ENCODE measurements at places on chromosomes 2 and 18.

DNA sequence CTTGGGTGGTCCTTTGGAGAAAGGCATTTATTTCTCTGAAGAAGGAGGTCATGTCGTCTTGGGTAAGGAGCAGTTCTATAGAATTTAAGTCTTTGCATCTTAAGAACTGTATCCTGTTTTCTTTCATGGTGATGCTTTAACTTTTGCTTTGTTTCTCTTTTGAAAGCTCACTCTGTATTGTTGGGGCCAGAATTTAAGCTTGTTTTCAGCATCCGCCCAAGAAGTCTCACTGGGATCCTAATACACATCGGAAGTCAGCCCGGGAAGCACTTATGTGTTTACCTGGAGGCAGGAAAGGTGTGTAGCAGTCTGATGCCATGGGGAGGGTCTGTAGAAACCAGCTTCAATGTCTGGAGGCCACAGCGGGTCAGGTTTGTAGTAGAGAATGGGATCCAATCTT lies 64.7 kb upstream of the TTC39C start:
- no peak for DNase-seq

GRCh38 chr2:212197776-212198175 lies 340.8 kb downstream of the ERBB4 start:
- no peak for DNase-seq

DNA sequence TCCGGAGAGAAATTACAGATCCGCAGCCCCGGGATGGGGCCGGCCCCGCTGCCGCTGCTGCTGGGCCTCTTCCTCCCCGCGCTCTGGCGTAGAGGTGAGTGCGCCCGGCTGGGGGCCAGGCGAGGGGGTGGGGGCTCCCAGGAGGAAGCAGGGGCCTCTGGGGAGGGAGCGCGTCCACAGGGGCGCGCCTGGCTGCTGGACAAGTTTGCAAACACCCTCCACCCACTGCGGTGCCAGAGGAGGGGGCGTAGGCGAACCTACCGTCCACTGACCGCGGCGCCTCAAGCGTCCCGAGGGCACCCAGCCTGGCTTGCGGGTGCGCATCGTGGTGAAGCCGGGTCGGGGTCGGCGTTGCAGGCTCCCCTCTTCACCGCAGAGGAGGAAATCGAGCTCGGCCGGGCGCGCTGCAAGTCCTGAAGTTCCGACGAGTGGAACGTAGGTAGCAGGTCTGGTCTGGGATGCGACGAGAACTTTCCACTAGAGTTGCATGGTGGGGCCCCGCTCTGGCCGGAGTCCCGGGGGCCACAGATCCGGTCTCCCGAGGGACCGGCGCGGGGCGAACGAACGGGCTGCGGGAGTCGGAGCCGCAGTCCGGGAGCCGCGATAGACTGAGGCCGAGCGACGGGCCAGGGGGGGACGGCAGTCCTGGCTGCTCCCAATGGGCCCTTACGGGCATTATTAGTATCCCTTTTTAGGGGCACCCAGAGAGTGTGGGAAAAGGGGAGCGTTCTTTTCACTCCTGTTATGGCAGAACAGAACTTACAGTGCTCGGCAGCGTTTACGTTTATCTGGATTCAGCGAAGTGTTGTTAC lies 502 bp downstream of the MERTK start:
- DNase-seq: no peak

- DNase-seq: no peak
Measured at GRCh38 chr18:60358516-60358915, 14.1 kb downstream of the MC4R start.

GRCh38 chr2:38598200-38598990 lies 4.3 kb downstream of the HNRNPLL start:
- no peak for DNase-seq

- no peak for DNase-seq
Measured at GRCh38 chr2:149422337-149422990, 92.1 kb downstream of the LYPD6 start.

DNA sequence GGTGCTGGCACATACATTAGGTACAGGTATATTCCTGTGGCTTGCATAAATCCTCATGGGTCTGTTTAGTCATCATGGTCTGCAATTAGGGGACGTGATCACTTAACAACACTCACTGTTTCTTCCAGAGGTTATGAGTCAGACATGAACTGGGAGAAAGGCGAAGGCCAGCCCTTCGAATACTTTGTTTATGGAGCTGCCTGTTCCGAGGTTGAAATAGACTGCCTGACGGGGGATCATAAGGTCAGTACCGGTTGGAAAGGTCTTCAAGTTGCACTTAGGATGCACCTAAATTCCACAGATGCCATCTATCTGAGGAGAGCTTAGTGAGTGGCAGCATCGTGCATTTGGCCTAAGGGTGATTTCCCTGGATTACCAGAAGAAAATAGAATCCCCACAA lies 76.9 kb downstream of the AOX1 start:
- DNase-seq: no peak

DNA sequence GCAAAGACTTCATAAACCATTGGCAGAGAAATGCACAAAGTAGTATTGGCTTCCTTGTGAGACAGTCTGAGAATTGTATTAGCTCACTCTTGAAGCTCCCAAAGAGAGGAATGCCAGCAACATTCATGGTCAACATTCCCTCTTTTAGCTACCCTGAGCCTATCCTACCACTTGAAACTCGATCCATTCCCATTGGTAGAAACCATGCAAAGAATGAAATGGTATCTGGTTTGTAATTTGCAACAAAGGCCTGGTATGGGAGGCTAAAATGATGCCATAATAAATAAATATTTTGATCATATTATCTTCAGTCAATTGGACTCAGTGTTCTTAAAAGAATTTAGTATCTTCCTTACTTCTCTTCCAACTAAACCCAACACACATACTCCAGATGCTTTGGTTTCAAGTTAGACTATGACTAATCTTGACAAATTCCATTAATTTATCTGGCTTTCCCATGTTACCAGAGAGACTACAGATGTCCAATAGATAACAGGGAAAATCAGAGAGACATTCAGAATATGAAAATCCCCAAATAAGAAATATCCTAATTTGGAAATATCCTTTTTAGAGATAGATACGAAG lies 102.9 kb downstream of the DHRS9 start:
- no peak for DNase-seq

DNA sequence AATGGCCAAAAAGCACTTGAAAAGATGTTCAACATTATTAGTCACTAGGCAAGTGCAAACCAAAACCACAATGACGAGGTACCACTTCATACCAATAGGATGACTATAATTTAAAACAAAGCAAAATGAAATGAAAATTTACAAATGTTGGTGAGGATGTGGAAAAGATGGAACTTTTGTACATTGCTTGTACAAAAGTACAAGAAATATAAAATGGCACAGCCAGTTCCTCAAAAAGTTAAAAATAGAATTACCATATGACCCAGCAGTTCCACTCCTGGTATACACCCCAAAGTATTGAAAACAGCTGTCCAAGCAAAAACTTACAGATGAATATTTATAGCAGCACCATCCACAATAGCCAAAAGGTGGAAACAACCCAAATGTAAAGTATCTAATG lies 107.8 kb upstream of the XPO1 start:
- no peak for DNase-seq

- no peak for DNase-seq
Measured at GRCh38 chr2:54925022-54925421, 125.2 kb downstream of the RTN4 start.

GRCh38 chr2:143157418-143157817 lies 28.2 kb downstream of the ARHGAP15 start:
- DNase-seq: no peak

GRCh38 chr18:8001711-8002301 lies 434.7 kb downstream of the PTPRM start:
- DNase-seq: no peak

DNA sequence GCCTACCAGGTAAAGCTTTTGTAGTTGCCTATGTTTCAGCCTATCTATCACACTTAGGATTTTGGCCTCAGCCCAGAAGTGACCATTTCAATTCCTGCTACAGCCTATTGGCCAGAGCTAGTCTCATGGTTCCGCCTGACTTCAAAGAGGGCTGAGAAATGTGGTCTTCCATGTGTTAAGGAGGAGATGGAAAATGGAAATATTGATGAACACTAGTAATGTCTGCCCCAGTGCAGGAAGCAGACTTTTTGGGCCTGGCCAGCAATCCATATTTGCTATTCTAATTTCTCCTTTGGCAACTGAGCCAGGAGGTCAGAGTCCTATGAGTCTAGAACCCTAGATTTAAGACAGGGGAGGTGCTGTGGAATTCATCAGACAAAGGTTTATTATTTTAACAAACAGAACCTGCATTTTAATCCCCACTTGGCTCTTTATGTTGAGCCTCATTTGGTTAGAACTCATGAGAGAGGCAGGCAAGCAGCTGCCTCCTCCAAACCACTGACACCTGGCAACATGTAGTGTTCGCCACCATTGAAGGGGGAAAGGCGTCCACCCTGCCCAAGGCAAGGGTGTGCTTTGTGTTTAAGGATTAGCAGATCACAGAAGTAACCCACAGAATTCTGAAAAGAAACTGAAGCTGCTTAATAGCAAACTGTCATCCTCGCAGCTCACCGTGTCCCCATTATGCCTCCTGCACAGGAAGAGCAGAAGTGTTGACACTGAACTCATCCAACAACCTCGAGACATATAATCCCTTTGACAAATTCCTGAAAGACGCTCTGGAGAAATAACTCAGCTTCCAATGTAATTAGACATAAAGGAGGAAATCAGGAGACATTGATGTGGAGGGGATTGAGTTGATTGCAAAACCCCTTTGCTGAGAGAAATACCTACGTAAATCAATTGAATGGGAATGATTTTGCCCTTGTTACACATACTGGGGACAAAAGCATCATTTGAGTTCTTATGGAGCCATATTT lies 47.7 kb upstream of the SCG2 start:
- DNase-seq: no peak

- DNase-seq: no peak
Measured at GRCh38 chr2:181058378-181059269, 78.2 kb downstream of the UBE2E3 start.

DNA sequence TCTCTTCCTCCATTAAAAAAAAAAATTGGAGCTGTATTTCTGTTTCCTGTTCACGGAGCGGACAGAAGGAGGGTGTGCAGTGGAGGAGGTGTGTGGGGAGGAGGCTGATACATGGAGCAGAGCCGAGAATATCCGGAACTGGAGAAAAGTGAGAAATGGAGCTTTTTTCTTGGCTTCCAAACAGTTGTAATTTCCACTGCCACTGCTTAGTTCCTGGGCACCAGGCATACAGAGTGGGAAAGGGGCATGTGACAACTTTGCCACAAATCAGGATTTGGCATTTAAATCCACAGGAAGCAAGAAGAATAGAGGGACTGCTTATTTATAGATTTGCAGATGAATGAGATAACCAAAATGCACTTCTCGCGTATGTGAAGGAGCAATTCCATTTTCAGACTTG lies 71.2 kb downstream of the BCL11A start:
- DNase-seq: no peak

DNA sequence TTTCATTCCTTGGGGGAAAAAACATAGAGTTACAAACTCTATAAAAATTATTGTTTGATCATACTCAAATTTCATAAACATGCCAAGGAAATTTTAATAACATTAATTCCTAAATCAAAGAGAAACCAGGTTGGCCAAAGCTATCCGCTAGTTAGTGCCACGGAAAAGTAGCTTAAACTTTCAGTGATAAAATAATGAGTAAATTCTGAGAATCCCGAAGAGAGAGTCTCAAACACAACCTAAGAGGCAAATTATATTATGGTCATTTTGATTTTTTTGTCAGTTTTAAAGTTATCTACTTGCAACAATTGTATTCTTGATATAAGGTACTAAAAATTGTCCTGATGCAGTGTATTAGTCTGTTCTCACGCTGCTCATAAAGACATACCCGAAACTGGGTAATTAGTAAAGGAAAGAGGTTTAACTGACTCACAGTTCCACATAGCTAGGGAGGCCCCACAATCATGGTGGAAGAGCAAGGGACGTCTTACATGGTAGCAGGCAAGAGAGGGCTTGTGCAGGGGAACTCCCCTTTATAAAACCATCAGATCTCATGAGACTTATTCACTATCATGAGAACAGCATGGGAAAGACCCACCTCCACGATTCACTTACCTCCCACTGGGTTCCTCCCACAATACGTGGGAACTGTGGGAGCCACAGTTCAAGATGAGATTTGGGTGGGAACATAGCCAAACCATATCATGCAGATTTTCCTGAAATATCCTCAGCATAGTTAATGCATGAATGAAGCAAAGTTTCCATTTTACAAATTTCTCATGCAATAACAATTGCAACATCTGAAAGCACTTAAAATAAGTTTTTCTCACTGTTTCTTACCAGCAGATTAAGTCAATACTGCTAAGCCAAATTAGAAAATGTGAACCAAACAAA lies 205.9 kb upstream of the STK17B start:
- no peak for DNase-seq

GRCh38 chr2:99648178-99648844 lies 158.5 kb upstream of the REV1 start:
- no peak for DNase-seq

DNA sequence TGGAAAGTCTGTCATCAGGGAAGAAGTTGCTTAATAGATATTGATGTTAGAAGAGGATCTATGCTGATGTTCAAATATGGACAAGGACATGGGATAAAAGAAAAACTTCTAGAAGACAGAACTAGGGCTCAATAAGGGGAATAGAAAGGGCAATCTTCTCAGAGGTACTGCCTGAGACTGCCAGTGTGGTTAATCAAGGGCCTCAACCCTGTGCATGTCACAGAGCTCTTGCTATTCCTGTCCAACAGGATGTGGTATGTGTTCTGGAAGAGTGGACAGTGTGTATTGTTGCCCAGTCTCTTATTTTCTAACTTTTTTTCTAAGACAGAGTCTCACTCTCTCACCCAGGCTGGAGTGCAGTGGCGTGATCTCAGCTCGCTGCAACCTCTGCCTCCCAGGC lies 27.8 kb upstream of the RNF125 start:
- no peak for DNase-seq

DNA sequence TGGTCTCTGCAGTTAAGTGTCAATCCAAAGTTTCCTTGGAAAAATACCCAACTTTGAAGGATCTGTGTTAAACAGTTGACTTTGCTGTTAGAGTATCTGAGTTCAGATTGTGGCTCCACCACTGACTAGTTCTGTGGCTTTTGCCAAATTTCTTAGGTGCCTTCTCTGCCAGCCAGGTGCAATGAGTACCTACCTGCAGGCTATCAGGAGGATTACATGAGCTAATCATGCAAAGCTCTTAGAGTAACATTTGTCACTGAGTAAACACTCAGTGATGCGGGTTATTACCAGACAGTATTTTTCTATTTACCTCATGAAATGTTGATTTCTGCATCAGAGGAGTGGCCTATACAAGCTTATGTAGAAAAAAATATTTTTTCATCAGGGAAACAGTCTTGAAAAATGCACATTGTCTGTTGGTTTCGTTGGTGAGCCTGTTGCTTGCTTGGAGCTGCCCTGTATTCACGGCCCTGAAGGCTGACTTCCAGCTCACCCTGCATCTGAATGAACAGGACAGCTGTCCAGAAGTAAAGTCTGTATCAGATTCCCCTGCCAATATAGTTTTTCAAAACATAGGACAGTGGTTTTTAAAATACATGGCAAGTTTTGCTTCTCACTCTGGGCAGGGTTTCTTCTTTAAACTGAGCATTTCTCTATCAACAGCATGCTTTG lies 235.1 kb downstream of the CDCA7 start:
- DNase-seq: no peak

DNA sequence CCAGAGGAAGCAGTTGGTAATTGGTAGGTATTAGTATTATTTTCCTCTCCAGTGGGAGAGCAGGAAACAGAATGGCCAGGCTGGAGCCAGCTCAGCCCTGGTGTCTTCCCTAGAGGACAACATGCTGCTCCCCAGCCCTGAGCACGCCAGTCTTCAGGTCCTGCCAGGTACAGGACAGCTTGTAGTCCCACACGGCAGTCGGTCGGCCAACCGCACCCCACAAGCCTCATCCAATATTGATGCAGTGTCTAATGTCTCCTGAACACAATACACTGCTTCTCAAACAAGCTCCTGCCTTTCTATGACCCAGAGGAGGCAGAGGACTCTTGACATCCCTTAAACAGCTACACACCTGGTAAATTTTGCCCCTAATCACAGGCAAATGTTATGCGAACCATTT lies 71.0 kb upstream of the PPP1CB start:
- no peak for DNase-seq
